CD8-positive, alpha-beta T cell (primary cell): ENCODE measurements at places on chromosomes 6 and 20. TPM values are rescaled to one million over a fixed set of nuclear protein-coding genes. Genes with fewer than 3 reads are reported as not detected.

- peak; percentile 39 for DNase-seq
Measured at GRCh38 chr20:17895641-17896171, 72.9 kb downstream of the SNX5 start.

Gene IP6K3
- total RNA-seq: not detected

DNA sequence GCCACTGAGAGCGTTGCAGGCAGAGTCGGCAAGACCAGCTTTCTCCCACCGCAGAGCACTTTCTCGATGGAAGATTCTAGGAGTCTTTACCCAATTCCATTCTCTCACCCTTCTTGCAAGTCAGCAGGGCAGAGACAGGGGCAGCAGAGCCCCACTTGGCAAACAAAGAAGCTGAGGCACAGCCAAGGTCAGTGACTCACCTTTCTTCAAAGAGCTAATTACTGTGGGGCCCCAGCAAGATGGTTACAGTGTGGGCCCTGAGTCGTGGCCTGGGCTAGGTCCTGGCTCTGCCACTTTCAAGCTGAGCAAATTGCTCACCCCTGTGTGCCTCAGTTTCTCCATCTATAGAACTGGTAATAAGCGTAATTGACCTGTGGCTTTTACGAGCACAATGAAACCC lies 277.0 kb downstream of the PREX1 start:
- no peak for DNase-seq

Gene RAET1E
- total RNA-seq: not detected

Gene WFDC8
- not detected for total RNA-seq

DNA sequence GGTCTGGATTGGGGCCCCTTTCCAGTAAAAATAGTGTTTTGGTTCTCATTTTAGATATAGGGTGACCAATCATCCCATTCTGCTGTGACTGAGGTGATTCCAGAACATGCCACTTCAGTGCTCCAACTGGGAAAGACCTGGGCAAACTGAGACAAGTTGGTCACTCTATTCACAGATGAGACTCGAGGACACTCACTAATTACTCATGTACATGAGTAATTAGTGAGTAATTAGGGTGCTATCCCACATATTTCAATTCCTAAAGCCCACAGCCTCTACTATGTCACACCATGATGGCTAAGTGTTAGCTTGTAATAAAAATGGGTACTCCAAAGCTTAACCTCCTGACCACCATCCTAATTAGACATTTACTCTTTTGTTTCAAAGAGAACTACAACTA lies 86.0 kb downstream of the CBLN4 start:
- DNase-seq: no peak

Gene SLA2
- 58.5 TPM for total RNA-seq

- no peak for DNase-seq
Measured at GRCh38 chr20:32749914-32750637, 6.8 kb upstream of the COMMD7 start.

Gene CPNE5
- total RNA-seq: 0.49 TPM

Gene CENPB
- total RNA-seq: 23.2 TPM

GRCh38 chr20:12372557-12372956 lies 454.9 kb downstream of the BTBD3 start:
- DNase-seq: no peak

GRCh38 chr6:17866876-17867444 lies 120.5 kb downstream of the KIF13A start:
- DNase-seq: no peak

DNA sequence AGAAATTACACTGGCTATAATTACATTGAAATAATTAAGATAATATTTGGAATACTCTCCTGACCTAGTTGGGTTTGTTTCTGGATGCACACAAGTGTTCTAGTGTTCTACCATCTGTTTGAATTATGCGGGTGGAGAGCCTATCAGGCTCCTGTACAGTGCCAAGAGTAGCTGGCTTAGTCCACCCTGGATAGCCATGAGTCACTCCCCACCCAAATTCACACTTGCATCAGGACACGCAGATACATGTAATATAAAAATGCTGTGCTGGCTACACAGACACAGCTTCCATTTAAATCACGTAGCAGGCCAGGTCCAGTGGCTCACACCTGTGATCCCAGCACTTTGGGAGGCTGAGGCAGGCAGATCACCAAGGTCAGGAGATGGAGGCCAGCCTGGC lies 686.2 kb upstream of the SLC35B3 start:
- DNase-seq: no peak

DNA sequence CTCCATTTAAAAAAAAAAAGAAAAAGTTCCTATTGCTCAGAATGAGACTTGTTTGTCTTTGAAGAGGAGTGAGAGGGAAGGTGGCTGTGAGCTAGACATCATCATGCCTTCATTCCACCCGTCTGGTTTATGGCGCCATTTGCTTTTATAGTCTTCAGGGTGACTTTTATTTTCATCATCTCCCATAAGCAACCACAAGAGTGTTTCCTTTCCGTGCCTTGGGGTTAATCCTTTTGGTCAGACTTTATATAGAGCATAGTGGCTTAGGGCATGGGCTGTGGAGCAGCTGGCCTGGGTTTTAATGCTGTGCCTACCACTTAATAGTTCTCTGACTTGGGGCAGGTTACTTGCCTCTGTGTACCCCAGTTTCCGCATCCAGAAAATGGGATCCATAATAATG lies 77.8 kb downstream of the RREB1 start:
- DNase-seq: no peak

DNA sequence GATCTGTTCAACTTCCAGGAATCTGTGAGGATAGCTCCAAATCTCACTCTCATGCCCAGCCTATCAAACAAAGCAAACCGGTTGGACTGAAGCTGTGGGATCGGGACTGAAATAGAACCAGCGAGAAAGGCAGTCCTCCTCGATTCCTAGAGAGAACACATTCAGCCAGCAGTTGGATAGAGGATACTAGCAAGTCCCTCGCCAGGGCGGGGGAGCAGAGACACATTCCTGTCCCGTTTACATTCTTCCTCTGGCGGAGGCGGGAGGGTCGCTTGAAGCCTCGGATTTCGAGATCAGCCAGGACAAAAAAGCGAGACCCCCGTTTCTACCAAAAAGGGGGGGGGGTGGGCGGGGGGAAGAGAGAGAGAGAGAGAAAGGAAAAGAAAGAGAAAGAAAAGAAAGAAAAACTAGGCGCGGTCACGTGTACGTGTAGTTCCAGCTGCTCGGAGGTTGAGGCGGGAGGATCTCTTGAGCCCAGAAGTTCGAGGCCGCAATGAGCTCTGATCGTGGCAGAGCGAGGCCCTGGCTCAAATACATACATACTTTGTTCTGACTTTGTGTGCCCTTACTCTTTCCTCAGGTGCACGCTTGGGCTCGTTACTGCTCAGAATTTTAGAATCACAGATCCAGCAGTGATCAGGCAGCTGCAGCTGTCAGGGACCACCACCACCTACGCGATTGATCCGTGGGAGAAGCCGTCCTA lies 19.5 kb downstream of the ZNF311 start:
- DNase-seq: no peak

GRCh38 chr6:30880698-30881252 lies 3.5 kb upstream of the DDR1 start:
- DNase-seq: no peak

DNA sequence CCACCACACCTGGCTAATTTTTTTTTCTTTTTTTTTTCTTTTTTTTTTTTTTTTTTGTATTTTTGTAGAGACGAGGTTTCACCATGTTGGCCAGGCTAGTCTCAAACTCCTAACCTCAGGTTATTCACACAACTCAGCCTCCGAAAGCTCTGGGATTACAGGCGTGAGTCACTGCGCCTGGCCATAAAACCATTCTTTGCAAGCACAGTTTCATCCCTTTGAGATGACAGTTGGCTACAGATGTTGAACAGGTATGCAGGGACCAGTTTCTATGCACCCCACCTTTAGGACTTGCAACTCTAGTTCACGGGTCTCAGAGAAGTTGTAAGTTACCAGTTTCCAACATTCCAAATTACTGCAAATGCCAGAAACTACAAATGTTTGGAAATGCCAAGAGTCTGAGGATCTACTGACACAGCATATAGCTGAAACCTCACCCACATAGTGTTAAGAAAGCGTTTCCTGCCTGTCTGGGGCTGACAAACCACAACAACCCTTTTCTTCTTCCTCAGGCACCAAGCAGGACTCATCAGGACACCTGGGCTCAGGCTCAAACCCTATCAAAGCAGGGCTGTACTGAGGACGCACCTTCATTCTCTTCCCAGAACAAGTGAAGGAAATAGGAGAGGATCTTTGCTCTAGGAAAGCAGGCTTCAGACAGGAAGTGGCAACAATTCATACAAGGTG lies 22.9 kb downstream of the ARHGAP18 start:
- DNase-seq: peak; percentile 39

- DNase-seq: no peak
Measured at GRCh38 chr20:881051-881782, 34.9 kb downstream of the ANGPT4 start.

DNA sequence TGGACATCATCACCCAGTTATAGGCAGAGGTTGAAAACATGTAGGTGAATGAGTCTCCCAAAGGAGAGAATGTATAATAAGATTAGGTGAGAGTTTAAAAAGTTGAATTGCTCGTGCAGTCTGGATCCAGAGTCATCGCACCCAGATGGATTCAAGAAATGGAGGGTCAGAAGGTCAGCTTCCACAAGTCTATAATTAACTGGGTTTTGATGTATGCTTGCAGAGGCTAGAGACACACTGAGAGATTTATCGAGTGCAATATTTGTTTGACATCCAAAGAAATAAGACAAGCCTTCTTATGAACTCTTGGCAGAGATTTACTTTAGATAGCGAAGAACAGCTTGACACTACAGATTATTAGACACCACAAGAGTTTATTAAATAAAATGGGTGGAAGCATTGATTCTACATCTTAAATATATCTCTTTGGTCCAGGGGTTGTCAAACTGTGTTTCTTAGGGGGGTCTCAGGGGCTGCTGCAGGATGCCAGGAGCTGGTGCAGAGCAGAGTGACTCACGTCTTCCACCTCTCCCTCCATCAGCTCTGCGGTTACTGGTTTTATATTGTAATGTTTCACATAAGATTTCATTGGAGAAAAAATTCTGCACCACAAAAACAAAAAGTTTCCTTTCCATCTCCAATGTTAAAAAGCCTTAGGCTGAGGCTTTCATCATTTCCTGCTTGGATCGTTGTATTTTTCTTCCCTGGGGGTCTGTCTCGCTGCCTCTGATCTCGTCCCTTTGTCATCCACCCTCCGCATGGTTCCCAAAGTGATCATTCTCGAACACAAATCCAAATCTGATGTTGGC lies 176.2 kb upstream of the AHI1 start:
- no peak for DNase-seq

Gene C4B
- total RNA-seq: 4.1 TPM

GRCh38 chr20:41905199-41905598 lies 287.0 kb upstream of the CHD6 start:
- no peak for DNase-seq

DNA sequence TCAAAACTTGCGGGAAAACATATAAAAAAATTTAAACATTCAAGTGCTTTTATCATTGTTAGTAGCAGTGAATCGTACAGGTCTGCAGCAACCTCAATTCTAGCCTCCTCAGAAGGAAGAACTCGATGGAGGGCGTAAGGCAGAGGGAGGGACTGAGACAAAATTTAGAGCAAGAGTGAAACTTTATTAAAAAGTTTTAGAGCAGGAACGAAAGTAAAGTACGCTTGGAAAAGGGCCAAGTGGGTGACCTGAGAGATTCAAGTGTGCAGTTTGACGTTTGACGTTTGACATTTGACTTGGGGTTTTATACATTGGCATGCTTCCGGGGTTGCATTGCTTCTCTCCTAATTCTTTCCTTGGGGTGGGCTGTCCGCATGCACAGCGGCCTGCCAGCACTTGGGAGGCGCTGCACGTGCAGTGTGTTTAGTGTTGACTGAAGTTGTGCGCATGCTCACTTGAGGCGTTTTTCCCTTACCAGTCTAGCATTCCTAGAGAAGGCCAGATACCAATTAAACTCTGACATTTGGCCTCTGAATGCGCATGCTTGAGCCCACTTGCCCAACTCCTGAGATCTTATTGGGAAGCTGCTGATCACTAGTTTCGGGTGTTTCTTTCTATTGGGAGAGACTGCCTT lies 82.6 kb downstream of the TBX18 start:
- DNase-seq: no peak

- DNase-seq: no peak
Measured at GRCh38 chr6:45681860-45682511, 304.3 kb upstream of the SUPT3H start.

DNA sequence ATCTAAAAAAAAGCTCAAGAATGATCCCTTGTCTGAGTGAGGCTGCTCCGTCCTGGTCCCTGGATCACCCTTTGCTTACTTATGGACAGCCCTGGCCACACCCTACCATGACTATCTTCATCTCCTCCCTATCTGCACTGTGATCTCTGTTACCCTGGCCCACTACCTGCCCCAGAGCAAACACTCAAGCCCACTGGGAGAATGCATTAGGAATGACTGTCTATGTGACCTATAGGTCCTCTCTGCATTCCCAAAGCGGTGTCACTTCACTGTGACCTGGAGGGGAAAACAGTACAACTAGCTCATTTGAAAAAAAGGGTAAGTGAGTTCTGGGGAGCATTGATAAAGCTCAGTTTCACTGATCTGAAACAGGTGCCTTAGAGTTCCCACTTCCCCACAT lies 86.4 kb upstream of the FOXP4 start:
- DNase-seq: no peak

- no peak for DNase-seq
Measured at GRCh38 chr6:99553888-99554287, 14.6 kb downstream of the CCNC start.

GRCh38 chr20:17541996-17542395 lies 10.8 kb upstream of the BFSP1 start:
- no peak for DNase-seq

- DNase-seq: no peak
Measured at GRCh38 chr6:46368169-46368536, 123.1 kb downstream of the RCAN2 start.

Gene FUT9
- not detected for total RNA-seq

DNA sequence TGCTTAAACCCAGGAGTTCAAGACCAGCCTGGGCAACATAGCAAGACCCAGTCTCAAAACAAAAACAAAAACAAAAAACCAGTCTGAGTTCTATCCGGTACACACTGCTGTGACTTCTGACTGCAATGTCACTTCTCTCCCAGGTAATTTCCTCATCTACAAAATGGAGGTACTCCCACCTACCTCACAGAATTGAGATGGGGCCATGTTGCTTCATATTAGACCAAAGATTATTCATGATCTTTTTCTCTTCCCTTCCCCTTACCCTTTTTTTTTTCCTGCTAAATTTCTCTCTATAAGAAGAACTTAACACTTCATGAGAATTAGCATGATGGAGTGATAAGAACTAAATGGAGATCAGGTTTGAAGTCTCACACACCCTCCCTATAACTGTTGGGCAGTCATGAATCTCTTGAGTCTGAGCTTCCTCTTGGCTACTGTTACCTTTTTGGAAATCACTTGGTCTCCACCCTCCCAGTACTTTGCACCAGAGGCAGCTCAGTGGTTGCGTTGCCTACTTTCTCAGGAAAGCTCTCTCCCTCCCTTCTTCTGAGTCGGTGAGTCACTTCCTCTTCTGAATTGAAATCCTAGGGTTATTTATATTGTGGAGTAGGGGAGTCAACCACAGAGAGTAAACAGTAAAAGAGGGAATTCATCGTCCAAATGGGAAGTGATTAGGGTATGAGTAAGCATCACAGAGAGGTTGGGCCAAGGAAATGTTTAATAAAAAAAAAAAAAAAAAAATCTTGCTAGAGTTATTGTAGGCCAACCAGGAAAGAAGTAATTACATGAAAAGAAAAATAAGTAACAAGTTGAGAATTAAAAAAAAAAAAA lies 59.9 kb upstream of the MAP7 start:
- no peak for DNase-seq
